SK-N-SH (cell line): ENCODE measurements at places on chromosomes 2 and 18. TPM values are rescaled to one million over a fixed set of nuclear protein-coding genes. Genes with fewer than 3 reads are reported as not detected.

The HOXD1 gene
- polyA plus RNA-seq = not detected in 2 replicates

The KANSL1L gene
- 5.5 and 7.9 TPM in 2 replicates for polyA plus RNA-seq

The DNAJC27 gene
- 2.4 and 3.6 TPM in 2 replicates for polyA plus RNA-seq

The FAM228B gene
- 5.3 and 6.8 TPM in 2 replicates for polyA plus RNA-seq

The DSC1 gene
- not detected in 2 replicates for polyA plus RNA-seq

The LANCL1 gene
- polyA plus RNA-seq = 34.3 and 52.6 TPM in 2 replicates

DNA sequence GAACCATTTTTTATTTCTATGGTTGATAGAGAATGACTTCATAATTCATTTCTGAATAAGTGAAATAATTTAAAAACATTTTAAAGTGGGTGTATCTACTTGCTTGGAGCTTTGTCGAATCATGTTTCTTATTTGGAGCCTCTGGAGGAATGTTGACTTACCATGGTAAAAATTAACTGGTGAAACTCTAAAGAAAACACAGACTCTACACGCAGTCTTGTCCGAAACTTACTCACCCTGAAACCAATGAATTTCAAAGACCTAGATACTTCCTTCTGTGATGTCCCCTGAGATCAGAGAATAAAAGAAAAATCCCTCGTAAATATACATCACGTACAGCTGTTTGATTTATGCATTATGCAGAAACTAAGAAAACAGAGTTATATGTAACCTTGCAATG, 665.2 kb upstream of the NRXN1 start:
- no peaks in the 10 kb centered on the region for H3K27me3 ChIP-seq
- H3K4me3 ChIP-seq = no peak overlapping the region
- H3K27ac ChIP-seq = no peak overlapping the region
- DNase-seq = no peak
- no peaks in the 10 kb centered on the region for H3K4me1 ChIP-seq
- no peaks in the 10 kb centered on the region for H3K36me3 ChIP-seq

GRCh38 chr2:231057590-231057989, 923 bp downstream of the PSMD1 start:
- H3K36me3 ChIP-seq = peaks cover 15% of the 10 kb centered on the region
- H3K27ac ChIP-seq = no peak overlapping the region; the same call in 1 of the 2 replicates
- H3K4me3 ChIP-seq = peak overlapping the region; percentile 86
- H3K27me3 ChIP-seq = no peaks in the 10 kb centered on the region
- H3K4me1 ChIP-seq = peaks cover 15% of the 10 kb centered on the region; the same call in 1 of the 2 replicates

- DNase-seq = no peak
- no peaks in the 10 kb centered on the region for H3K4me1 ChIP-seq
- no peak overlapping the region for H3K4me3 ChIP-seq
- H3K27me3 ChIP-seq = no peaks in the 10 kb centered on the region
These were observed 57.3 kb downstream of the UNC50 start for GRCh38 chr2:98665677-98666076.

DNA sequence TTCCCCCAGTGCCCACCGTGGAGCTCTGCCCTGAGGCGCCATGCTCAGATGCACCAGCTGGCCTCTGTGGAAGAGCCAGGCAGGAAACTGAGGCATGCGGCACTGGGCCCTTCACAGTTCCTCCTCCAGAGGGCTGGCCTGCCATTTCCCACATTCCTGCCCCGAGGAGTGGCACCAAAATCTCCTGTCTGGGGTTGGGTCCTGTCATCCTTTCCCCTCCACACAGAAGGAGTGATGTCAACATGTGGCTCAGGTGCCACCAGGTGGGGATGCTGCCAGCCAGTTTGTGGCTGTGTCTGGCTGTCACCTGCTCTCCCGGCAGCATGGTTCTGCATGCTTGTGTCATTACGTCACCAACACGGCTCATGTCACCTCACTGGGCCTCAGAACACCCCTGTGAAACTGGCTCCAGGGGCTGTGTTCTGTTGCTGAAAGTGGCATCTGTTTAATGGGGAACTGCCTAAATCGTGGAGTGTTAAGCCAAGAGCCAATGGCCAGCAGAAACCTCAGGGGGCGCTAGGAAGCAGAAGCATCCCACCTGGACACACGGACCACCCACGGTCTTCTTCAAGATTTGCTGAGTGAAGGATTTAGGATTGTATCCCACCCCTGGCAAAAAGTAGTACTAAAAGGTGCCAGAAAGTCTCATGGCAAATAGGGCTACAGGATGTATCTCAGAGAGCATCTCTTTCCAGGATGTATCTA, 51.3 kb downstream of the ZAP70 start:
- no peak overlapping the region for H3K27ac ChIP-seq
- no peaks in the 10 kb centered on the region for H3K27me3 ChIP-seq
- H3K36me3 ChIP-seq = peaks cover 5% of the 10 kb centered on the region
- H3K4me3 ChIP-seq = no peak overlapping the region
- H3K4me1 ChIP-seq = no peaks in the 10 kb centered on the region; the same call in 1 of the 2 replicates
- DNase-seq = no peak

GRCh38 chr18:48994044-48994651, 43.4 kb upstream of the SMAD7 start:
- no peak overlapping the region for H3K4me3 ChIP-seq
- no peaks in the 10 kb centered on the region for H3K27me3 ChIP-seq
- DNase-seq = no peak
- no peaks in the 10 kb centered on the region for H3K36me3 ChIP-seq

DNA sequence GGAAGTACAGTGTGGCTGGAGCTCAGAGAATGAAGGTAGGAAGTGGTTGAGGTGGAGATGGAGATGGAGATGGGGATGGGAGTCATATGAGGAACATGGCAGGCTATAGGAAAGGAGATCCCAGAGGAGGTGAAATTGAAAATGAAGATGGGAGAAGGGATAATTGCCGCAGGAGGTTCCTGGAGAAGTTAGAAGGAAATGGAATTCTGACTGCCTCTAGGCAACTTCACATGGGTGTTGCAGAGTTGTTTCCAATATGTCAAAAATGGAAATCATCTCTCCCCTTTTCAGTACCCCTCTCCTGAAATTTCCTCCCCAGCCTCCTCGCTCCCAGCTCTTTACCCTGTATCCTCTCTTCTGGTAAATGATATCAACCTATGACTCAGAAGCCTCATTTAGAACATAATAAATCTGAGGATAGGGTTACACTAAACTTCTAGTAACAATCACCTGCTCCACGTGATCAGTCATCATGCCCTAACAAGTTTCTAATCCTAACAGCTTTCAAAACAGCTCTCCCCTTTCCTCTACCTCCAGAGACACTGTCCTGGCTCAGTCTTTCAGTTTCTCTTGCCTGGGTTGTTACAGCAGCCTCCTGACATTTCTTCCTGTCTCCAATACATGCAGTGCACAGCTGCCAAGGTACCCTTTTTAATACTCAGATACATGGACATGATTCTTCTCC, 201.9 kb upstream of the RBMS1 start:
- peaks cover 3% of the 10 kb centered on the region for H3K4me1 ChIP-seq
- H3K27me3 ChIP-seq = no peaks in the 10 kb centered on the region
- no peak overlapping the region for H3K4me3 ChIP-seq
- DNase-seq = no peak
- peak overlapping the region; percentile 37; the same call in 1 of the 2 replicates for H3K27ac ChIP-seq

GRCh38 chr2:127172306-127172705, 47.8 kb downstream of the CYP27C1 start:
- H3K27ac ChIP-seq = no peak overlapping the region
- no peak overlapping the region for H3K4me3 ChIP-seq
- H3K36me3 ChIP-seq = no peaks in the 10 kb centered on the region
- no peaks in the 10 kb centered on the region for H3K4me1 ChIP-seq
- no peak for DNase-seq

- no peak for DNase-seq
- H3K27me3 ChIP-seq = peaks cover 29% of the 10 kb centered on the region
- no peak overlapping the region for H3K27ac ChIP-seq
- no peak overlapping the region for H3K4me3 ChIP-seq
- H3K4me1 ChIP-seq = no peaks in the 10 kb centered on the region
- no peaks in the 10 kb centered on the region for H3K36me3 ChIP-seq
These were observed 99.3 kb downstream of the GATA6 start for GRCh38 chr18:22268641-22269128.

- no peak overlapping the region for H3K27ac ChIP-seq
- H3K4me3 ChIP-seq = no peak overlapping the region
- no peaks in the 10 kb centered on the region for H3K36me3 ChIP-seq
- 0 out of 2 replicates have a peak, but pooled peaks cover under 1% of the 10 kb centered on the region for H3K4me1 ChIP-seq
- H3K27me3 ChIP-seq = no peaks in the 10 kb centered on the region
- no peak for DNase-seq
These were observed 51.3 kb upstream of the RND3 start for GRCh38 chr2:150538651-150539201.

- H3K27ac ChIP-seq = no peak overlapping the region
- H3K27me3 ChIP-seq = no peaks in the 10 kb centered on the region
- H3K4me3 ChIP-seq = no peak overlapping the region
These were observed 210.6 kb upstream of the AGAP1 start for GRCh38 chr2:235283246-235283645.

DNA sequence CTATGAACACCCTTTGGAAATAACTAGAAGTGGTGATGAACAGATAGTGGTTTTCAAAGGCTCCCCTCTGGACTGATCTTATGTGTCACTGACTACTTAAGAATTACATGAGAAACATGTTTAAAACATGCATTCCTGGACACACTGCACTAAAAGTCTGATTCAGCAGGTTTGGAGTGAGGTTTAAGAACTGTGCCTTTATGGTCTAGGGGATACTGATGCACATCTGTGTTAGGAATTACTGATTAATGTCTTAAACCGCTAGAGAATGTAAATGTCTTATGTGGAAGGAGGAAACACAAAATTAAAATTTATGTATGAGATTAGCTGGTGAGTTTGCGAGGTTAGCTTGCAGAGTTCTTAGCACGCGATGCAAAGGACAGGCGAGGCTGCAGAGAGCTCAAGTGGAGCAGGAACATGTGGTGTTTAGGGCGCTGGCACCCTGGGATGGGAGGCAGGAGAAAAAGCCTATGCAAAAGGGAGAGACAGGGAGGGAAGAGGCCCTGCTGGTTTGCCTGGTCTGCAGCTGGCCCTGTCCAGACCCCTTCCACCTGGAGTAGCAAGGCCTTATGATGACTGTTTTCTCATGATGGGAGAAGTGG, 11.7 kb downstream of the SH3YL1 start:
- H3K27ac ChIP-seq = no peak overlapping the region; the same call in 1 of the 2 replicates
- DNase-seq = no peak

DNA sequence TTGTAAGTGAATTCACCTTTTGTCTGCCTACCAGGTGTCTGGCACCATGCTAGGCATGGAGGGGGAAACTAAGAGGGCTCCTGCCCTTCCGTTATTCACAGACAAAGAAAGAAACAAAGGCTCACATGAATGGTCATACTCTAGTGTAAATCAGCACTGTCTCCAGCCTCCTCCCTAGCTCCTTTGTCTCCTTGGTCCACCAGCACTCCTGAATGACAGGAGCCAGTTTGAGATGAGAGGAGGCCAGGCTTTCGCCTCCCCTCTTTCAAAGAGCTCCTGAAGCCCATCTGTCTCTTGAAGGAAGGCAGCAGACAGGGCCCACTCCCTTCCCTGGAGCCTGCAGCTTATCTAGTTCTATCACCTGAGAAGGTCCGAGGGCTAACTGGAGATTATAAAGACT, 18.7 kb downstream of the SATB2 start:
- no peak for DNase-seq
- H3K27me3 ChIP-seq = peaks cover 12% of the 10 kb centered on the region; the same call in 1 of the 2 replicates
- H3K36me3 ChIP-seq = no peaks in the 10 kb centered on the region
- H3K4me1 ChIP-seq = no peaks in the 10 kb centered on the region
- no peak overlapping the region for H3K4me3 ChIP-seq

GRCh38 chr2:29155578-29155977, 40.4 kb downstream of the CLIP4 start:
- no peak overlapping the region for H3K27ac ChIP-seq
- H3K4me3 ChIP-seq = no peak overlapping the region
- DNase-seq = no peak

GRCh38 chr2:176483901-176484568, 214.8 kb downstream of the MTX2 start:
- H3K36me3 ChIP-seq = no peaks in the 10 kb centered on the region
- H3K27me3 ChIP-seq = no peaks in the 10 kb centered on the region
- H3K27ac ChIP-seq = no peak overlapping the region
- DNase-seq = no peak
- no peaks in the 10 kb centered on the region for H3K4me1 ChIP-seq
- H3K4me3 ChIP-seq = no peak overlapping the region

- no peaks in the 10 kb centered on the region for H3K36me3 ChIP-seq
- H3K27me3 ChIP-seq = no peaks in the 10 kb centered on the region
- H3K4me1 ChIP-seq = no peaks in the 10 kb centered on the region
- no peak overlapping the region for H3K27ac ChIP-seq
- DNase-seq = no peak
These were observed 60.8 kb downstream of the SLC40A1 start for GRCh38 chr2:189519631-189520387.

- peaks cover 78% of the 10 kb centered on the region for H3K27me3 ChIP-seq
- DNase-seq = no peak
- no peaks in the 10 kb centered on the region for H3K4me1 ChIP-seq
- H3K36me3 ChIP-seq = no peaks in the 10 kb centered on the region
These were observed 83.0 kb upstream of the CTDP1 start for GRCh38 chr18:79596446-79597175.

DNA sequence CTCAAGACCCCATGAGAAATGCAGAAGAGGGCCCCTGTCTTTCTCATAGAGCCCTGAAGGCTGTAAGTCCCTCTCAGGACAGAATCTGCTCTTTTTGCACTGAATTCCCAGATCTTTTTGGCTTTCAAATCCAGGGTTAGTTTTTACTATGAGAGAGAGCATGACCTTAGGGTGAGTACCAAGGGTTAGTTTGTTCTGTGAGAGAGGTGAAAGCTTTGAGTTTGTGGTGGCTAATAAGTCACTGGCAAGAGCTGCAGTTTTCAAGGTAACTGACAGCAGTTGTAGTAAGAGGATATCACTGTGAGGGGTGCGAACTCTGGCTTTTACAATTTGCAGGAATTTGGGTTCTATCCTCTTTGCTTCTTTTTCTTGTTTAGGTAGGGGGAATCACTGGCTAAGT, 248.4 kb upstream of the KCNH7 start:
- no peak overlapping the region for H3K27ac ChIP-seq
- H3K4me3 ChIP-seq = no peak overlapping the region
- H3K36me3 ChIP-seq = no peaks in the 10 kb centered on the region
- no peaks in the 10 kb centered on the region; the same call in 1 of the 2 replicates for H3K4me1 ChIP-seq

GRCh38 chr18:61107113-61107512, 226.1 kb upstream of the CDH20 start:
- H3K27me3 ChIP-seq = no peaks in the 10 kb centered on the region
- H3K4me1 ChIP-seq = no peaks in the 10 kb centered on the region
- no peak overlapping the region for H3K4me3 ChIP-seq
- H3K36me3 ChIP-seq = no peaks in the 10 kb centered on the region
- no peak for DNase-seq

DNA sequence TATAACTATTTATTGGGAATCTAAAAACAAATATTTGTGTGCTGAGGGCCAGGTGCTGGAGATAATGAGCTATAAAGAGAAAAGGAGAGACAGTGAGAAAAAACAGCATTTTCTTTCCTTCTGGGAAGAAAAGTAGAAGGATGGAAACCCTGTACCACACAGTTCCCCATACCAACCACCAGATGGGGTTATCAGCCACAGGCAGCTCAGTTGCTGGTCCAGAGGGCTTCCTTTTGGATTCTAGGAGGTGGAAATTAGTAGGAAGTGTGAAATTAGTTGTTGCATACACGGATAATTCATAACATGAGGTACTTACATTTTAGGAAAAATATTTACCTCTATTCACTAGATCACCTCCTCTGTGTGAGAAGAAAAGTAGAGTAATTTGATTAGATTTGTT, 237.0 kb upstream of the FOSL2 start:
- H3K4me3 ChIP-seq = no peak overlapping the region
- no peaks in the 10 kb centered on the region for H3K4me1 ChIP-seq
- peak; percentile 44 for DNase-seq
- no peaks in the 10 kb centered on the region; the same call in 1 of the 2 replicates for H3K36me3 ChIP-seq

- DNase-seq = no peak
- no peak overlapping the region for H3K4me3 ChIP-seq
- H3K4me1 ChIP-seq = peaks cover 4% of the 10 kb centered on the region
- H3K36me3 ChIP-seq = no peaks in the 10 kb centered on the region
These were observed 23.8 kb upstream of the ATOH8 start for GRCh38 chr2:85729825-85730510.
